ENCODE measurements at places on chromosomes 13 and 19. TPM values are rescaled to one million over a fixed set of nuclear protein-coding genes. Genes with fewer than 3 reads are reported as not detected.

The YJEFN3 gene
- total RNA-seq: 14.9 TPM

- no peak for DNase-seq
These were observed 12.9 kb downstream of the TPM4 start for GRCh38 chr19:16089010-16089846.

GRCh38 chr13:89678466-89679121 is 1668.9 kb upstream of the MIR17HG start:
- DNase-seq: no peak

DNA sequence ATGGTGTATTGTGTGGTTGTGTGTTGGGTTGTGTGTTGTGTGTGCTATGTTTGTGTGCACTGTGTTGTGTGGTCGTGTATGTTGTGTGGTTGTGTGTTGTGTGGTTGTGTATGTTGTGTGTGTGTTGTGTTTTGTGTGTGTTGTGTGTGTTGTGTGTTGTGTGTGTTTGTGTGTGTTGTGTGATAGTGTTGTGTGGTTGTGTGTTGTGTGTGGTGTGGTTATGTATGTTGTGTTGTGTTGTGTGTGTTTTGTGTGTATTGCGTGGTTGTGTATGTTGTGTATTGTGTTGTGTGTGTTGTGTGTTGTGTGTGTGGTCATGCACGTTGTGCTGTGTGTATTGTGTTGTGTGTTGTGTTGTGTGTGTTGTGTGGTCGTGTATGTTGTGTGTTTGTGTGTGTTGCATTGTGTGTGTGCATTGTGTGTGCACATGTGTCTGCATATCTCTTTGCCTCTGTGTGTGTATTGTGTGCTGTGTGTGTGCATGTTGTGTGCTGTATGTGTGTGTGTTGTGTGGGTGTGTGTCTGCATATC is 2.9 kb downstream of the C3 start:
- DNase-seq: no peak

DNA sequence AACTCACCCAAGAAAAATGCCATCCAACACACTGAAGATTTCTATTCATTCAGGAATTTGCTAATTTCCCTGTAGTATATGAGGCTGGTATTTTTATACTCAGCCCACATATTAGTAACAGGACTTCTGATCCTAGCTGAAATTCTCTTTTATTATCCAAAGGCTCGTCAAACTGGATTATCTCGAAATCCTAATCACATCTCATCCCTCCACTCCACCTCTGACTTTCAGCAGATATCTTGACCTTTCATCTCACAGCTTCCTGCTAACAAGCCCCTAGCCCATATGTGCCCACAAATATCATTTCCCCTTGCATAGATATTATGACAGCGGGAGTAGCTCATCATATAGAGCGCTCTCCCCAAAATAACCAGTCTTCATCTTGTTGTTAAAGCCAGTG is 279.7 kb downstream of the FGF14 start:
- DNase-seq: no peak

- no peak for DNase-seq
These were observed 84.0 kb downstream of the GPC5 start for GRCh38 chr13:91482427-91482826.

Data from natural killer cell treated with Interleukin-12 subunit alpha and Interleukin-12 subunit beta and Interleukin-15 and Interleukin-18, amount 100 ng/mL, for 72 hours (primary cell).